T-helper 9 cell (primary cell): ENCODE measurements at places on chromosomes 12 and 14.
A peak's percentile ranks its signal among the peaks of the same experiment; 100 is the strongest.

DNA sequence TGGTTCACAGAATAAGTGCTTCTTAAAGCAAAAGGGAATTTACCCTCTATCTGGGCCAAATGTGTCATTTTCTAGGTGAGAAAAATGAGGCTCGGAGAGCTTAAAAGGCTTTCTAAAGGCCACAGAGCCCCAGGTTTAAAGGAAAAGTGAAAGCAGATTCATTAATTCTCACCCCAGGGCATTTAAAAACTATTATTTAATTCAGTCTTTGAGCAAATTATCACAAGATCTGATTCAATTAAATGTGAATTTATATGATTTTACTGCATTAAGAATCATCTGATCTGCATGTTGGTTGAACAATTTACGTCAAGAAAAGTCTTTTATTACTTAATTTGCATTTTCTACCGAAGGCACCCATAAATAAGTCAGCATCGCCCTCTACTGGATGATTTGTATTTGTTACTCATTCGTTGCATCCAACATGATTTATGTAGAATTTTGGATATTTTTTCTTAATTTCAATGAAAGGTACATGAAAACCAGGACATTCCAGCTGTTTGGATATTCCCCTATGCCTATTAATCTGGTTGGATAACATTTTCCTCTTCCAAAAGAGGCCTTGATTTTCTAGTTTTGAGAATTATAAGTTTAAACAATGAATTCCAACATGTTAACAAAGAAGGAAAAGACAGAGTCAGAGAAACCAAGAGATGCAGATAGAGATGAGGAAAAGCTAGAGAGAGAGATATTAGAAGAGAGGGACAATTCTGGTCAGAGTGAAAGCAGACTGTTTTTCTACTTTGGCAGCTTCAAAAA, 19.1 kb upstream of the DHRS7 start:
- DNase-seq: no peak

DNA sequence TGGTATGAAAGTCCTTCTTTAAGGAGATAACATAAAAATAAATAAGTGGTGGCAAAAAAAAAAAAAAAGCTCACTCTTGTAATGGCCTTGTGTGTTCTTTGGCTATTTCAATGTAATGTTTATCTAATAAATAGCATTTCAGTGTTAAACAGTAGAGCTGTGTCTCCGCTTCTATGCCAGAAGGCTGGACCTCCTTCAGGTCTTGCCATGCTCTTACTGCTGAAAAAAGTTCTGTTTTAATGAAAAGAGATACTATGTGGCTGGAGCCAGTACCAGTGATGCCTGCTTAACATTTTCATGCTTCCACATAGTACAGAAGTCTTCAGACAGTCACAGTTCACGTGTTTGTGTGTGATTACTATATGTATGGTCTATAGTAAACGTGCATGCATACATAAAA, 74.1 kb upstream of the PRICKLE1 start:
- no peak for DNase-seq

DNA sequence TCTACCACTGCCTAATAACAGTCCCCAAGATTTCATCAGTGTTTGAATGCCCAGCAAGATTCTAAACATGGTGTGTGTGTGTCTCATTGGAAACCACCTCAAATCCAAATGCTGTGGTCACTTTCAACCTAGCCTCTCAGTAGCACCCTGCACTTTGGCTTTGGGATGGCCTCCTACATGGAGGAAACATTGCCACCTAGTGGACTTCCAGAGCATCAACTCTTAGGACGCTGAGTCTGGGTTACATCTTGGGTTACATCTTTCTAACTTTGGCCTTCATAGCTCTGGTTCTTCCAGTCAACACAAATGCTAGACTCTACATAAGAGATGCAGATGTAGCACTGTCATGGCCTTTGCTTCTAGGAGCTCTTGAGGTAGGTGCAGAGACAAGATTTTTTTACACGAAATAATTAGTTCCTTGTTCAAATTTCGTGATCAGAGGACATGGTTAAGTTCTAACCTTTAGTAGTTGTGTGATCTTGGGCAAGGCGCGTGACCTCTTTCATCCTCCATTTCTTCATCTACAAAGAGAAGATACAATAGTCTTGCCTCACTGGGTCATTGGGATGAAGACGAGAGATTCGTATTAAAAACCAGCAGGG, 113.5 kb upstream of the VASH1 start:
- DNase-seq: no peak

- DNase-seq: no peak
These were observed 202.6 kb upstream of the FOXN3 start for GRCh38 chr14:89619596-89619995.

GRCh38 chr14:55605793-55606192, 25.8 kb downstream of the KTN1 start:
- DNase-seq: no peak

DNA sequence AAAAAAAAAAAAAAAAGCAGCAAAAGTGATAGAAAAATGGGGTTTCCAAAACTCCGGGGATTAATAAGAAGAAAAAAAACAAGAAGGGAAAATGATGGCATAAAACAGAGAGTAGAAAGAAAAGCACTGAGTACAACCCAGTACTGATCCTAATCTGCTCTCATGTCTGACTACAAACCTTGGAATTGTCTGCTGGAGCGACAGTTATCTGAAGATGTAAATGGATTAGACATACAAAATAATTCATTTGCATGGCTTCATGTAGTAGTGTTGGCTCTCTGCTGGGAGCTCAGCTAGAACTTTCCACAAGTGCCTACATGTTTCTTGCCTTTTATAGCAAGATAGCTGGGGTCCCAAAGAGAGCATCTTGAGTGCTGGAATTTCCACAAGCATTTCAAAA, 34.2 kb downstream of the ZCRB1 start:
- DNase-seq: no peak

GRCh38 chr12:119713551-119714031, 45.7 kb downstream of the PRKAB1 start:
- DNase-seq: no peak

DNA sequence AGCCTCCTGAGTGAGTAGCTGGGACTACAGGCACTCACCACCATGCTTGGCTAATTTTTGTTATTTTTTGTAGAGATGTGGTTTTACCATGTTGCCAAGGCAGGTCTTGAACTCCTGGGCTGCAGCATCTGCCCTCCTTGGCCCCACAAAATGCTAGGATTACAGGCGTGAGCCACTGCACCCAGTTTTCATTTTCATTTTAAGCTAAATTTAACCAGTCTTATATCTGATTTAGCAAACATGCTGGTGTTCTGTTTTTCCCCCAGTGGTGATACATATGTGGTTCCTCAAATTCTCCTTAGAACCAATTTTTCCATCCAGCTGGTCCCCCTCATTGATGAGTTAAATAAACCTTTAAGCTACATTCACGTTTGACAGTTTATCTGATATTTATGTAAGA, 43.8 kb upstream of the BICD1 start:
- DNase-seq: no peak

GRCh38 chr12:43044241-43044640, 454.7 kb upstream of the PRICKLE1 start:
- DNase-seq: no peak

- DNase-seq: no peak
These were observed 21.8 kb upstream of the WDR20 start for GRCh38 chr14:102117852-102118251.

DNA sequence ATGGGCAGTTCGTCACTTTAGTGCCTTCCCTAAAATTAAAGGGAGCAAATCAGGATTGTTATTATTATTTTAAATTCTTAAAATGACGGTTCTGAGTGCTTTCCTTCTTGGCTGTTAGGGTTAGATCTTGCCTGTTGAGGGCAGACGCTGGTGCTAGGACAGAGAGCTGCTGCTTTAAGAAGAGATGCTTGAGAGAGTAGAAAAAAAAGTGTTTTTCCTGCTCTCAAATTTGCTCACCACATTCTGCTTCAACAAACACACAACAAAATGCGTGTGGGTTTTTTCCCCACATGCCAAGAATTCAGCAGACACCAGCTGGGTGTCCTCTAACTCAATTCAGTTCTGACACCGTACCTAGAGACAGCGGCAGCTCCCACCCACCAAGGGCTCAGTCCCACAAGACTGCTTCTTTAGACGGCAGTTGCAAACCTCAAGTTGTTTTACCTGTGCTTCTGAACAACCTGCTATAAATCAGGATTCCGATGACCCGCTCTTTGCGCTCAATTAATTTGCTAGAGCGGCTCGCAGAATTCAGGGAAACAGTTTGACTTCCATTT, 75.8 kb upstream of the RIN3 start:
- DNase-seq: no peak

DNA sequence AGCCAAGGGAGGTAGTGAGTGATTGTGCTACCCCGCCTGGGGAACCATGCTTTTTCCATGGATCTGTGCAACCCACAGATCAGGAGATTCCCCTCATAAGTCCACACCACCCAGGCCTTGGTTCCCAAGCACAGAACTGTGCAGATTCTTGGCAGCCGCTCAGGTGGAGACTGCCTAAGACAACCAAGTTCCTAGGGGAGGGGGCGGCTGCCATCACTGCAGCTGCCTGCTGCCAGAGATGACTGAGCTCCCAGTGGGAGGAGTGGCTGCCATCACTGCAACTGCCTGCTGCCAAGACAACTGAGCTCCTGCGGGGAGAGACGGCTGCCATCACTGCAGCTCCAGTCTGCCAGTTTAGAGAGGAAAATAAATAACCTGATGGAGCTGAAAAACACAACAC, 138.3 kb upstream of the GARIN2 start:
- DNase-seq: no peak

DNA sequence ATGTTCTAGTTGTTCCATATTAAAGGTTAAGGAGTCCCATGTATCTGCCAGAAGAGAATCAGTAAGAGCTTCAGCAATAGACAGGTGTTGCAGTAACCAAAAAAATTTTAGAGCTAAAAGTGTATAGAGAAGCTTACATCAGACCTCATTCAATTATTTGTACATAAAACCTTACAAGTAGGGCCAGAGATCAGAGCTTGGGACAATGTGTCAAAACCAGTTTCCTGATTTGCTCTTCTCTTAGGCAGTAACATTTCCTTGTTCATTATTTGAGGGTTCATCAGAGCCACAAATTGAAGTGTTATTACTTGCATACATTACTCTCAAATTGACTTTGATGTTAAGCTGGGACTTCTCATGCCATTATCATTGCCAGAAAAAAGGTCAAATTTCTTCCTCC, 55.5 kb upstream of the ATXN7L3B start:
- DNase-seq: no peak

DNA sequence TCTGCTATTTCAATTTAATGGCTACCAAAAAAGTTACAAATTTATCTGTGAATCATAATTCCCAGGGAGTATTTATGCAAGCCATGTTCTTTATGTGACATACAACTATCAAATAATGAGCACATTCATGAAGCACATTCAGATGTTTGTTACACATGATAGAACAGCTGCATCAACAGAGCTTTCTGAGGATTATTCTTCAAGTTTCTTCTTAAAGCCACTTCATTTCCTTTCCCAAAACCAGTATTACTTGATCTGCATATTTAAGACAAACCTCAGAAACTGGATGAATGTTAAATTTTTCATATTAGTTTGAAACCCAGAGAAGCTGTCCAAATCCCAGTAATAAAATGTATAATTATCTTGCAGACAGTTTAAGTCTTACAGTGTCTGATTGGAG, 73.6 kb upstream of the SOX5 start:
- DNase-seq: no peak

DNA sequence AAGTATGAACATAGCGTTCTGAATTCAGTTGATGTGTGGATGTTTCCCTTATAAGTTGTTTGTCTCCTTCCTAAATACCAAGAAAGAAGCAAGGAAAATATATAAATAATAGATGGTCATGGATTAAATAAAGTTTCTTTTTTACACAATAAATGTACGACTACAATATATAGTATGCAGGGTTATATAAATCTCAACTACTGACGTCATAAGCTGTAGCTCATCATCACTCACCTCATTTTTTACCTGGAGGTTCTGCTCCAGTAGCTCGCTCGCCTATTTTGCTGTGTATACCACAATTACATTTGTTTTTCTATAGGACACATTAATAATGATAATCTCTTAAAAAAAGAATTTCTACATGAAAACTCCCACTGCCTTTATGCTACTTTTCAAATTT, 109.5 kb downstream of the NTS start:
- no peak for DNase-seq

GRCh38 chr12:87943023-87943422, 86.2 kb downstream of the C12orf50 start:
- no peak for DNase-seq

GRCh38 chr12:19916196-19916753, 452.1 kb upstream of the PDE3A start:
- no peak for DNase-seq

- no peak for DNase-seq
These were observed 60.2 kb upstream of the ACTN1 start for GRCh38 chr14:69039288-69039628.

GRCh38 chr12:4271717-4272423, 1.7 kb upstream of the CCND2 start:
- DNase-seq: peak; percentile 72

- DNase-seq: no peak
These were observed 3.6 kb downstream of the IFT43 start for GRCh38 chr14:75989134-75989533.

DNA sequence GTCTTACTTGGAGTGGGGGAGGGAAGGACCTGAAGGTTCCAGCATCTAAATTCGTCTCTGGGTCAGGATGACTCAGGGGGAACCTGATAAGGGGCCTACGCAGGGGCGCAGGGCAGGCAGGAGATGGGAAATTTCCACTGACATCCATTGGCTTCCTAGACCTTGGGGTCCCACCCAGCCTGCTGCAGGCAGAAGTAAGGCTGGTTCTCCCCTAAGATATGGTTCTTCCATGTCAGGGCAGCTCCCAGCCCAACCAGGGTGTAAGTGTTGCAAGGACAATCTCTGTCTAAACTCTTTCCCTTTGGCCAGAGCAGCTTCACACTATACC, 2.1 kb upstream of the NDRG2 start:
- DNase-seq: no peak

GRCh38 chr14:50002926-50003212, 110.0 kb downstream of the ARF6 start:
- DNase-seq: no peak

- no peak for DNase-seq
These were observed 5.5 kb downstream of the CYP46A1 start for GRCh38 chr14:99689266-99690236.

- DNase-seq: no peak
These were observed 280.0 kb downstream of the ALG10 start for GRCh38 chr12:34302131-34302885.

GRCh38 chr14:104458845-104459244, 120.7 kb upstream of the C14orf180 start:
- no peak for DNase-seq

GRCh38 chr14:100893228-100893601, 10.3 kb downstream of the RTL1 start:
- no peak for DNase-seq
